ENCODE measurements at places on chromosomes 7 and 10.

DNA sequence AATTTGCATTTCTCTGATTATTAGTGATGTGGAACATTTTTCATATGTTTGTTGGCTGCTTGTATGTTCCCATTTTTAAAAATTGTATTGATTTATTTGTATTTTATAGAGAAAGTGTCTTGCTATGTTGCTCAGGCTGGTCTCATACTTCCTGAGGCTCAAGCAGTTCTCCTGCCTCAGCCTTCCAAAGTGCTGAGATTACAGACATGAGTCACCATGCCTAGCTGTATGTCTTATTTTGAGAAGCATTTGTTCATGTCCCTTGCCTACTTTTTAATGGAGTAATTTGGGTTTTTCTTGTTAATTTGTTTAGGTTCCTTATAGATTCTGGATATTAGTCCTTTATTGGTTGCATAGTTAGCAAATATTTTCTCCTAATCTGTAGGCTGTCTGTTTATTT is 214.2 kb upstream of the KAT6B start:
- no peak for DNase-seq

DNA sequence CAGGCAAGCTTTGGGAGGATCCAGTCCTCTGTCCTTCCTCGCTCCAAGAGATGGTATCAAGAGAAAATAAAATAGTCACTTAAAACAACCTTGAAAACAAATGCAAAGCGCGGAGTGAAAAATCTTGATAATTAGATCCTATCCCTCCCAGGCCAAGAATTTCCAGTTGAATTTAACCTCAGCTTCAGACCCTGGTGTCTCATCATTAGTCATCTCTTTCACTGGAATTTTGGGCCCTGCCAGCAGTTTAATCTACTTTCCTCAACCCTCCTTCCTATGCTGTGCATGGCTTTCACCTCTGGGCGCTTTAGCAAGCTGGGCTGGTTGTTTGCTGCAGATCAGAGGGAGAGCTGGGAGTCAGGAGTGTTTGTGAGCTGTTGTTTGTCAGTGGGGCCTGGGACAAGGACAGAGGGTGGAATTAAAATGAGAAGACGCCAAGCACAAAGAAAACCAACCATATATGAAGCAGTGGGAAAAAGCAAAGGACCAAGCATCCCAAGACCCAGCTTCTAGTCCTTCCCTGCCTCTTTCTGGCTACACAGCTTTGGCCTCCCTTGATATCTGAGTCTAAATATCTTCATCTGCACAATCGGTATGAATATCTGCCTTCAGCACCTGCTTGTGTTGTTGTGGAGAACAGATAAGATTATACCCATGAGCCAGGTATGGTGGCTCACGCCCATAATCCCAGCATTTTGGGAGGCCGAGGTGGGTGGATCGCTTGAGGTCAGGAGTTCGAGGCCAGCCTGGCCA is 13.5 kb downstream of the MYOF start:
- no peak for DNase-seq

DNA sequence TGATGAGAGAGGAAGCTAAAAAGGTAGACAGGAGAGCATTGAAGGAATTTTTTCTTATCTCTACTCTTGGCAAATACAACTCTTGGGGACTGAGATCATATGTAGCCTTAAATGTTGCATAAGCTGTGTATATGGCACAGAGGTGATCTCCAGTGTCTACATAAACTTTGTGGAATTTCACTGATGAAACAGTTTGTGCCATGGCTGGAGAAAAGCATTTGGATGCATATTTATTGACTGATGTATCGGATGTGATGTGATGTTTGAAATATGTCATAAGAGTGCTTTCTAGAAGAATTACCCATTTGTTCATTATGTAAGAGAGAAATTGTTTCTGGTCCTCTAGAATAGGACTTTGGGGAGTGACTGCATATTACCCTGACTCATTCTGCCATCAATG is 244.9 kb upstream of the LRRTM3 start:
- DNase-seq, result no peak

DNA sequence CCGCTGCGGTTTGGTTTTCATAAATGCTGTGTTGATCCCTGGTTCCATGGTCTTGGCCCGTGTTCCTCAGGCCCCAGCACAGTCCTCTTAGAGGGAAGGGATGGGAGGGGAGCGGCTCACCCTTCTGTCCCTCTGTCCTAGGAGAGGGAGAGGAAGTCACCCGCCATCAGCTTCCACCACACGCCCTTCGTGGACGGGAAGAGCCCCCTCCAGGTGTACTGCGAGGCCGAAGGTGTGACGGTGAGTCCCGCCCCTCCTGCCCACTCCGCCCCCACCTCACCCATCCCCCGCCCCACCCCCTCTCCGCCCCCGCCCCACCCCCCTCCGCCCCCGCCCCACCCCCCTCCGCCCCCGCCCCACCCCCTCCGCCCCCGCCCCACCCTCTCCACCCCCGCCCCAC is 37.5 kb upstream of the DPYSL4 start:
- DNase-seq, result no peak

GRCh38 chr10:112369495-112370423 is 4.2 kb upstream of the ACSL5 start:
- no peak for DNase-seq
